ENCODE measurements at places on chromosomes 2 and 18. TPM values are rescaled to one million over a fixed set of nuclear protein-coding genes. Genes with fewer than 3 reads are reported as not detected.
A peak's percentile ranks its signal among the peaks of the same experiment; 100 is the strongest.

- DNase-seq, result no peak
These were observed 18.0 kb upstream of the GPR17 start for GRCh38 chr2:127627740-127628571.

DNA sequence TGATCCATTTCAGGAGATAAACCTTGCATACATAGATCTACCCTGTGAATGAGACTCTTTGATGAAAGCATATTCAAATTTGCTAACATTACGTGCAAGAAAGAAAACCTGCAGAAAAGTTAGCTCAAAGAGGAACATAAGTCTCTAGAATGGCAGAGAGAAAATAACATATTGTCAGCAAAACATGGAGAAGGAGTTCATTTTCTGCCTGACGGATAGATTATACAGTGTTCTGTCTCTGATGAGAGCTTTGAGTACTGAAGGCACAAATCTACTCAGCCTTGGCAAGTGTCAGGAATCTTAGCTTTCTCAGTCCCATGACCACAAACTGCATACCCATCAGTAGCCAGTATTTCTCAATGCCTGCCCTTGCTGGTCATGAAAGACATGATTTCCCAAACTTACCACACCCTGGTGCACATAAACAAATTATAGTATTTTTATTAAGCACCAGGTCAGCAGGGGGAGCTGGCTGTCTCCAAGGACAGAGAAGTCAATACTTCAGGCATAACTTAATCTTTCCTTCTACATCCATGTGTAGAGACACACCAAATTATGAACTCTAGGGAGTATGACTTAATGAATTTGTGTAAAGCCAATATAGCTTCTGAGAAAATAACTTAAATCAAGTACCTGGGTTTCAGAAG lies 401.2 kb upstream of the SOX11 start:
- no peak for DNase-seq

- DNase-seq, result no peak
These were observed 44.7 kb upstream of the FLACC1 start for GRCh38 chr2:201401815-201402214.

- DNase-seq, result peak; percentile 84
These were observed 16.3 kb downstream of the SLC3A1 start for GRCh38 chr2:44291281-44292248.

DNA sequence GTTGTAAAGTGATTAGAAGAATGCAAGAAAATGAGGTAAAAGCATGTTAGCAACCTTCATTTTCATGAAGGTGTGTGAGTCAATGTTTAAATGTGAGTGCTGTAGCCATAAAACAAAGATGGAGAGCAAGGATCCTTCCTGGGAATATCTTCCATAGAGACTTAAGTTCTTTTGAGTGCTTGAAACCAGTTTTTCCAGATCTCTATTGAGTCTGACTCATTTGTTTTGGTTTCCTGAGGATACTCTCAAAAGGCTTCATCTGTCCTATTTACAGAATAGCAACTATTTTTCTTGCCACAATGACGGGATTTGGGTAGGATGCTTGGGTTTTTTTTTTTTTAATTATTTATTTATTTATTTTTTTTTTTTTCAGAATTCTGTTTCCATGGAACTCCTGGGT lies 45.9 kb upstream of the ASB1 start:
- no peak for DNase-seq

DNA sequence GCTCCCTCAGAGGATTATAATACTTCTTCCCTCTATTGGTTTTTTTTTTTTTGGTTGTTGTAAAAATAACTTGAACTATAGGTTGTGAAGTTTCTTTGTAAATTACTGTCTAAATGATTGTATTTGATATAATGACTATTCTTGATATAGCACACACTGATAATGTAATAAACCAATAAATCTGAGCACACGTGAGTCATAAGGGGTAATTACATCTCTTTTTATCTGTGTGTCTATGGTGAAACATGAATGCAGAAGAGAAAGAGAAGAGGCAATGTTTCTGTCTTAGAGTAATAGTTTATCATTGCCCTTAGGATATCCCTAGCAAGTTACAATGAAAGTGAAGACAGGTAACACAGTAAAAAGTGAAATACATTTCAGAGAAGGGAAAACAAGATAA lies 64.1 kb upstream of the RAPGEF4 start:
- DNase-seq, result no peak

GRCh38 chr18:13477147-13477683 lies 249.1 kb downstream of the FAM210A start:
- DNase-seq, result no peak

GRCh38 chr2:136013955-136014354 lies 28.5 kb upstream of the DARS1 start:
- no peak for DNase-seq

GRCh38 chr18:7545734-7546133 lies 21.4 kb upstream of the PTPRM start:
- DNase-seq, result no peak

DNA sequence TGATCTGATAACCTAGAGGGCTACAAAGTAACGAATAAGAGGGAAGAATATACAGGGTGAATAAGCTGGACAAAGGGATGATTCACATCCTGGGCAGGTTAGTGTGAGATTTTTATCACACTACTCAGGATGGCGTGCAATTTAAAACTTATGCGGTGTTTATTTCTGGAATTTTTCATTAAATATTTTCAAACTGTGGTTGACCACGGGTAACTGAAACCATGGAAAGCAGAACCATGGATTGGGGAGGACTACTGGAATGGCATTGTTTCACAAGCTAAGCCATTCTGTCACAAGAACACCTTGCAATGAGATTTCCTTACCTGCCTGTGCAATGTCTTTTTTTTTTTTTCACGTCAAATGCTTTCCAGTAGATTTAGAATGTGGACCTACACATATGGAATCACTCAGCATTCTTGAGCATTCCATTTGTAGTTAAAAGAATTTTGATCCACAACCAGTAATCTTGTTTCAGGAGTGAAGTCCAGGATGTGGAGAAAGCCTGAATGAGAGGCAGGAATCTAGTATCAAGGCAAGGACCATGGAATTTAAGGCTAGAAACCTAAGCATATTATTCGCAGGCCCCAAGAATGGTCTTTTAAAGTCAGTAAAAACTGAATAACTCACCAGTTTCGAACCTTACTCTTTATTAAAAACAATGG lies 8.0 kb upstream of the CDK15 start:
- DNase-seq, result no peak

GRCh38 chr2:104378853-104379374 lies 475.0 kb upstream of the POU3F3 start:
- peak; percentile 14 for DNase-seq

ANKRD62 gene
- 0.73 TPM for total RNA-seq

NT5DC4 gene
- not detected for total RNA-seq

TANC1 gene
- total RNA-seq, result 30.5 TPM

SULT1C4 gene
- total RNA-seq, result 1.2 TPM
